ENCODE measurements at places on chromosomes 3 and 15. TPM values are rescaled to one million over a fixed set of nuclear protein-coding genes. Genes with fewer than 3 reads are reported as not detected.

GRCh38 chr3:17655743-17656142, 86.7 kb downstream of the TBC1D5 start:
- no peak for DNase-seq

GRCh38 chr3:37934631-37935289, 55.8 kb upstream of the VILL start:
- no peak for DNase-seq

DNA sequence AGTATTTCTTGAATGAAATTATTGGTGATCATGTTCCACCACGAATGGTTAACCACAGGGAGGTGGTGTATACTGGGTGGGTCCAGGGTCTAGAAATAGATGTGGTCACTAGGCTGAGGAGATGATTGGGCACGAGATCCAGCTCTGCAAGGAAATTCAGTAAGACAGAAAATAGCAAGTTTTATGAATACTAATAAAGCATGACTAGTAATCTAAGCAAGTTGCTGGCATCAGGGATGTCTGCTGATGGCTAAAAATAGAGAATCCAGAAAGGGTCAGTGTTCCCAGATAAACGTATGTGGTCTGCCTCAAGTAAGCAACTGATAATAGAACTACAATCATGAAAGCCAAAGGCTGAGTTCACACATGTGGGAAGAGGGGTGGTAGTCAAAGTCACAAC, 108.3 kb upstream of the FRMD4B start:
- DNase-seq, result no peak

- DNase-seq, result no peak
These were observed 57.2 kb downstream of the MYO9A start for GRCh38 chr15:72060687-72061250.

The HRG gene
- total RNA-seq, result 0.11 TPM

DNA sequence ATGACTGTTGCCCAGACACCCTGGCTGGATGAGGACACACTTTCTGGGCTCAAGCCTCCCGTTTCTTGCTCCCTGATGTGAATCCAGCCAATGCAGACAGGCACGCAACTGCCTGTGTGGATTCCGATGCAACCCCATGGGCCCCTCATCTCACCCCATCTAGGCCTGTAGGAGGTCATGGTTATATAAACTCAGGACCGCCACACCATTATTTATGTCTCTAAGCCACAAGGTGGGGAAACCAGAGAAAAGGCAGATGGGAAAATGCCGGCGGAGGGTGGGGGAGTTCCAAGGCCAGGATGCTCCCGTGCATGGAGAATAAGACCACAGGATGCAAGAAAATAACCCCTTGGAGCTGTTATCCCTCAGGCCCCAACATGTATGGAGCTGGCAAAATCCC, 2.0 kb downstream of the MESP1 start:
- DNase-seq, result no peak

The HYKK gene
- 2.5 TPM for total RNA-seq

GRCh38 chr15:72445426-72445825, 28.7 kb upstream of the ARIH1 start:
- DNase-seq, result no peak

DNA sequence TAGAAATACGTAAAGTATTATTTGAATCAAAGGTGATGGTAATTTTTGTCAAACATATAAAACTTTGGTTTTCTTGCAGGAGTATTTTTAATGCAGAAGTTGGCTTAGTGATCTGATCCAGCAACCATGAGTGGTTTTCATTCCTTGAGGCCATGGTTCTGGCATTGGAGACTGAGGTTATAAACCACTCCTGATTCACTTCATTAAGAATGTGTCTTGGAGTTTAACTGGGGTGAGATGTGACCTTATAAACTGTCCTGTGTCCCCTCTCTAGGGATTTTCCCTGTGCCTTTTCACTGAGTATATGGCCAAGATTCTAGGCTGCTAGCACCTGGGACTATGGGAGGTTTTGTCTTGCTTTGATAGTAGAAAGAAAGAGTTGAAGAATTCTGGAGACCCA, 94.3 kb downstream of the RYR3 start:
- no peak for DNase-seq

GRCh38 chr3:59758672-59759071, 708.8 kb upstream of the CFAP20DC start:
- no peak for DNase-seq

DNA sequence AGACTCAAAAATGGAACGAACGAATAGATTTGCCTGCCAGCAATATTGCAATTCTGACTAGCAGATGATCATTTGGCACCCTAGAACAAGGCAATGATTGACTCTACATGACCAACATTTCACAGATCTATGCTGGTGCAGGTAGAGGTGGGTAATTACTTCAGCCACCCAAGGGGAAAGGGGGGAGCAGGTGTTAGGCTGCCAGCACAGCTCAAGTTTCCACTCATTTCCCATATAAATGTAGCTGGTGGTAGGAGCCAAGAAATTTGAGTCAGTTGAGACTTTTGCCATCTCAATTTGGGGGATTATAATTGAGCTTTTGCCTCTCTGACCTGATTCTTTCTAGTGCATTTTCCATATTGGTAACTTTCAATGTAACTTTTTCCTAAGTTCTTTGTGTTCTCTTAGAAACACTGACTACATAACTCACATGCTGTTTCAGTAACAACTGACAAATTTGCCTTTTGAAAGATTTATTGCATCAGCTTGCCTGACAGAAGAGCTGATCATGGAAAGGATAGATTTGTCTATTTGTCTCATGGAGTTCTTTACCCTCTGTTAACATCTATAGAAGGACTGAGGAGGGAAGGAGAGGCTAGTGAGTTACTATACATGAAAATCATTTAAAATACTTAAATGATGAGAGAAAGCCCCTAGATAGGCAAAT, 902.5 kb downstream of the ZPLD1 start:
- no peak for DNase-seq

- DNase-seq, result no peak
These were observed 101.6 kb downstream of the RPL22L1 start for GRCh38 chr3:170768334-170768801.

DNA sequence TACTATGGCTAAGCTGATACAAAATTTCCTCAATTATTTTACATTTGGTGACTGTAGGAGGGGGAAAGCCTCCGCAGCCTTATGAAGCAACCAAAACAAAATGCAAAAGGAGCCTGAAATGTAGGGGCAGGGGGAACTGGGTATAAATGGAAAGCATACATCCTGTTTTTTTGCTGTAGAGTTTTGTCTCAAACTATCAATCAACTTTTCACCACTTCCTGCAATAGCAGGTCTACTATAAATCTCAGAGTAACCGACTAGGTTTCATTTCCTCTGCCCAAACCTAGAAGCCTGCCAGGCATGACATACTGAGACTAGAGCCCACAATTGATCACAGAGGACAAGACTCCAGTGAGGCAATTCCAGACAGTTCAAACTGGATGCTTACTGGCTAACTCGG, 91.3 kb downstream of the SHQ1 start:
- DNase-seq, result peak; percentile 63

The CLDN16 gene
- total RNA-seq, result not detected

DNA sequence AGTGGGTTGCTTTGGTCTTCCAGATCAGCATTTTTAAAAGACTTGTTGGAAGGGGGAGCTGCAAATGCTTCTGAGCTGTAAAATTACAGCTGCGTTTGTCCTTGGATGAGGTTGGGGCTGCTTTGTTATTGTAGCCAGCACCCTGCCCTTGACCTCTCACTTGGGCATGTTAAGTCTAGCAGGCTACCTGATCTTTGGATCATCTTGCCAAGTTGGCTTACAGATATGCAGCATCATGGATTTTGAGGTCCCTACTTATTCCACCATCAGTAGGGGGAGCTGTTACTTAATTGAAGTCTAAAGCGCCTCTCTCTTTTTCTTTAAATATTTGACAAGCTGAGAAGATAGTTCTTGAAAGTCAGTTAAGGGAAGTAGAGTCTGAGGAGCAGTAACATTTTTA, 793.0 kb downstream of the MCTP2 start:
- no peak for DNase-seq

- peak; percentile 46 for DNase-seq
These were observed 25.8 kb upstream of the PSMD6 start for GRCh38 chr3:64049136-64049535.
